ENCODE measurements at places on chromosomes 7 and 10.
A peak's percentile ranks its signal among the peaks of the same experiment; 100 is the strongest.

DNA sequence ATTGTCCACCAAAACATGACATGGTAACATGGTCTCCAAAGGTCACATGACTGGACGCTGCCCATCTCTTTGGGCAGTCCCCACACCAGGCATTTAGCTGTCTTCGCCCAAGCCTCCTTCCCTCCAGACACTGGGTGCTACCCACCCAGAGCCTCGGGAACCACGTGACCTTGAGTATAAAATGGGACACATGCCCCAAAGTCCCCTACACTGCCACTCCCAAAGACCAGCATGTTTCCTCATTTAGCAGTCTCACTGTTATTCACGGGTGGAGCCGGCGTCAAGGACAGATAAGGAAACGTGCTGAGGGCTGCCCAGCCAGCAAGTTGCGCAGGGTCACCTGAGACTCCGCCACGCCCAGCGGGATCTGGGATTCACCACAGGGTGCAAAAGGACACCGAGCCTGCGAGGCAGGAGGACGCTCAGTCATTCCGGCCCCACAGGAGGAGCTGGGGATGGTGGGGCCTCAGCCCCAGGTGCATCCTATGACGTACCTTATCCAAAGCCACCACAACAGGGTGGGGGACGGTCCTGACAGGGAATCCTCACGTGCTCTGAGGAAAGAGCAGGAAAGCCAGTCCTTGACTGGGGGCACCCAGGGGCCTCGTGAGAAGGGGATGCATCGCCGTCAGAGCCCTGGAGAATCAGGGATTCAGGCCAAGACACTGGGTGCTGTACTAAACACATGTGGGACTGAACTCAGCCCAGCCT, 226.9 kb downstream of the TNS3 start:
- DNase-seq = no peak

GRCh38 chr7:1666823-1667565, 3.1 kb upstream of the ELFN1 start:
- peak; percentile 56 for DNase-seq

DNA sequence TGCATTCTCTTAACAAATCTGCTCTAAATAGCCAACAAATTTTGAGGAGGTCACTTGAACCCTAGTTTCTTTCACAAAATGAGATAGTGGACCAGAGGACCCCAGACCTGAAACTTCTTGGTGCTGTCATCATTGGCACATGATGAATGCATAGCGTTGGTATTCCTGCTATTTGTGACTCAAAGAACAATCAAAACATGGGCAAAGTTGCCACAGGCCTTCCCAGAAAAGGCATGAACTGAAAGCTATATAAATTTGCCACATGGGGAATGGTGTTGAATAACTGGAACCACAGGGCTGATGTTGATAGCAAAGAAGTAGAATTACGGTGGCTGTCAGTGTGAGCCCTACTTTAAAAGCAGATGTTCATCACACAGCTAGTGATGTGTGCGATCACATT, 219.9 kb upstream of the KMT2E start:
- no peak for DNase-seq

GRCh38 chr10:80474941-80475340, 20.8 kb downstream of the TSPAN14 start:
- no peak for DNase-seq

Data from retina (tissue), 1 donor.